ENCODE measurements at places on chromosomes 3 and 15.

- no peak for DNase-seq
Measured at GRCh38 chr3:58899953-58900298, 149.9 kb downstream of the CFAP20DC start.

- no peak for DNase-seq
Measured at GRCh38 chr3:127929818-127930413, 14.9 kb downstream of the KBTBD12 start.

- DNase-seq: no peak
Measured at GRCh38 chr15:57283774-57284503, 92.4 kb upstream of the CGNL1 start.

DNA sequence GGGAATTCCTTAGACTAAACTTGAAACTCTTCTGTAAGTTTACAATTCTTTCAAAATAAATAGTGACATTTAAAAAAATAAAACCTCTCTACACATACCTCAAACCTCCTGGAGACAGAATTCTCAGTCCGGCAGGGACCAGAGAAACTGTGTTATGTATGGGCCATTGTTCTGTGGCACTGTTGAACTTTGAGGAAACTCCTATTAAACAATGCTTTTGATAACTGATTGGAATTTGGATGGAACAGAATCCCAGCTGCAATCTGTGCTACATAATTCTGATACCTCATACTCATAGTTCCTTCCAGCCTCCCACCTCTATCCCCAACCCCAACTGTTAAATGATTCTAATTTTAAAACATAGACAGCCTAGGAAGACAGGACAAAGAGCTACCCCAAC, 85.0 kb downstream of the TM4SF4 start:
- DNase-seq: no peak

GRCh38 chr15:41940441-41940857, 31.9 kb downstream of the EHD4 start:
- DNase-seq: no peak

- peak; percentile 46 for DNase-seq
Measured at GRCh38 chr3:52606373-52607085, 70.1 kb downstream of the UQCC5 start.

GRCh38 chr3:23664459-23664858, 141.3 kb upstream of the UBE2E1 start:
- no peak for DNase-seq

DNA sequence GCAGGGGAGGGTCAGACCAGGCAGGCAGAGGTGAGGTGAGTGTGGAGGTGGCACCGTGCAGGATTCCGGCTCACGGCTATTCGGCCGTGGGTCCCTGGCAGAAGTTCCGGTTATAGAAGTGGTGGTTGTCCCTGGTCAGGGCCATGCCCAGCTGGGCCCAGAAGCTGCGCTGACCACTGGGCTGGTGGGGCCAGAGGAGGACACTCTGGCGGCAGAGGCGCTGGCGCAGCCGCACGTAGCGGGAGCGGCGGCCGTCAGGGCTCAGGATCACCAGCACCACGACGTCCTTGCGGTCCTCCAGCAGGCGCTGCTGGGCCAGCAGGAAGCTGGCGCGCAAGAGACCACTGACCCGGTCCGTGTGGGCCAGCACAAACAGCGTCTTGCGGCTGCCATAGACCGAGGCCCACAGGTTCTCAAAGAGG, 4.3 kb downstream of the TLR9 start:
- DNase-seq: no peak

DNA sequence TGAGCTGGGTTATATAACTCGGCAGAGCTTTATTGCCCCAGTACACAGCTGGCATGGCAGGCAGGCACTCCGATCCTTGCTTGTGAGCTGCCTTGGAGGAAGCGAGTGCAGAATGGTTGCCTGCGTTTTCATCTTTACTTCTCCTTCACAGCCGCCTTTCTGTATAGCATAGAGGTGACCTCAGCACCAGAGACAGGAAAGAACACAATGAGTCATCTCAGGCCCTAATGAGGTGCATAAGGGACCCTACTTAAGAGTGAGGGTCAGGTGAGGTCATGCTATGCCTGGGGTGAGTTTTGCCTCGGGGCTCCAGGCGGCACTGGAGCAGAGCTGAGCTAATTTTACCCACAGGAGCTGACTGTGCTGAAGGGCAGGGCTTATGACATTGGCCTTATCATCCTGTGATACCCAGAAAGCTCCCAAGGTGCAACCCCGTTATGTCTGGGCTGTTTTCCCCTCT, 43.5 kb downstream of the LPP start:
- DNase-seq: no peak
